Stimulated activated CD8-positive, alpha-beta memory T cell treated with anti-CD3 and anti-CD28 coated beads, Interleukin-15, amount 100 ng/mL, for 48 hours (primary cell): ENCODE measurements at places on chromosomes 7 and 10.

- DNase-seq: no peak
These were observed 784.5 kb upstream of the IGFBP3 start for GRCh38 chr7:46705386-46706255.

GRCh38 chr10:96612055-96612830 lies 25.4 kb upstream of the TM9SF3 start:
- no peak for DNase-seq

GRCh38 chr7:102872460-102872859 lies 40.3 kb upstream of the LRRC17 start:
- no peak for DNase-seq

- DNase-seq: no peak
These were observed 90.0 kb downstream of the SLIT1 start for GRCh38 chr10:97095701-97096260.

- no peak for DNase-seq
These were observed 1.3 kb downstream of the GALNT17 start for GRCh38 chr7:71133232-71133622.

DNA sequence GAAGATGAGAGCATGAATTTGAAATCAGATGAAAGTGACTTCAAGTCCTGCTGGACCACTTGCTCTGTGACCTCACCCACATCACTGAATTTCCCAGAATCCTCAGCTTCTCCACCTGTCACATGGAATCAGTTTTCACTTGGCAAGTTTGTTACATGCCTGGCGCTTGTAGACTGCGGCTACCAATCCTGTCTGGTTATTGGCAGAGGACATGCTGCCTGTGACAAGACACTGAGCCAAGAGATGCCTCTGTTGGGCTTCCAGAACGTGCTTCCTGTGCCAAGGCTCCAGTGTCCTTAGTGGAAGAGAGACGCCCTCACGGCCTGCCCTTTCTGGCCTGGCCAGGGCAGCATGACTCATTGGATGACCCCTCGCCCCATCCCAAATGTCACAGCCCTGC lies 4.4 kb upstream of the MYL10 start:
- DNase-seq: no peak

- no peak for DNase-seq
These were observed 20.9 kb downstream of the MORN4 start for GRCh38 chr10:97612386-97612785.

DNA sequence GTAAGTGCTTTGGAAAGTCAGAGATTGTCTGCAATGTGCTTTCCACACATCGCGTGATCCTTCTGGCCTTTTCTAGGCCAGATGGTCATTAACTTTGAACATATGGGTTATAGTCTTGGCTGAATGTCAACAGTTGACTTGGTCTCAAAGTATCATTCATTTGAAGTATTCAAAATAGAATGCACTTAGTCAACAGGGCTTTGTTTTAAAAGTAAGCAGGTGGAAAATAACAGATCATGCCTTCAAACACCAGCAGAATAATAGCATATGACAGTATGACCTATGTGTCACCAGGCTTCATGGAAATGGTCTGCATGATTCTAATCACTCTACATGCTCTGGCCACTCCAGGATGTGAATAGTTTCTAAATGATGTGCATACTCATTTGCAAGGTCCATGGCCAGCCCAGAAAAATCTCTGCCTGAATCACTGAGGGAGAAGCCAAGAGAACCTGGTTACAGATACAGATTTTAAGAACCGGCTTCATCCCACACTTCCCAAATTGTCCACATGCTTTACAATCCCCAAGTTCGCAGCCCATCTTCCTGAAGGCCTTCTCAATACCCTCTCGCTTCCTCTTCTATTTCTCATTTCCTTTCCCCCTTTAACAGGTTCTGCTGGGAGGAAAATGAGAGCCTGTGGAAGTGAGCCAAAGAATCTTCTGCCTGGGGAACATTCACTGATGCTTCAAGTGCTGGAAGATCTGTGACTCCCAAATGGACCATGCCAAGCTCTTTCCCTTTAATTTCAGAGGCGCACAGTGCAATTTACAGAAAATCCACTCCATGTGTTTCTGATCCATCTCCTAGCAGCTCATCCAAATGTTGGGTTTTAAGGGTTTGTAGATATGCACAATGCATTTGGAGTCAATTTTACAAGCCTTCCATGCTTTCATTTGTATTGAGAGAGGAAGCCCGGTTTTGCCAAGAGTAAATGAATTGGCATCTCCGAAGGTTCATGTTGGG lies 122.8 kb upstream of the GDF10 start:
- DNase-seq: no peak

DNA sequence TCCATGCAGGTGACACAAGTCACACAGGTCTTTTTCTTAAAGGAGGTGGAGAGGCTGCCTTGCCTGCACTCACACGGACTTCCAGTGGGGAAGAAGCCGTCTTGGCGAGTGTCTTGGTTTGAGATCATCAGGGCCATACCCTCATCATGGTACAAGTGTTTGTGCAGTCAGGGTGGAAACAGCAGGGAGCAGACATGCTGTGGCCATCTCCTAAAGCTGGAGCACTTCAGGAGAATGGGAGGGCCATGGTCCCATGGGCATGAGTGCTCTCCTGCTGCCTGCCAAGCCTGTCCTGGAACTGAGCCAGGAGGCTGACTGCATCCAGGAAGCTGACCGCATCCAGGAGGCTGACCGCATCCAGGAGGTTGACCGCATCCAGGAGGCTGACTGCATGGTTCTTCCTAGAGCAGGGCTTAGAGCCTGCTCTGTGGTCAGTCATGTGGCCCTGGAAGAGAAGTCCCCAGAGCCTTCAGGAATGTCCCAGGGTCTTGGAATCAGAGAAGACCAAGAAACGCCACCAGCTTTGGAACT lies 98.4 kb downstream of the ADARB2 start:
- DNase-seq: no peak

DNA sequence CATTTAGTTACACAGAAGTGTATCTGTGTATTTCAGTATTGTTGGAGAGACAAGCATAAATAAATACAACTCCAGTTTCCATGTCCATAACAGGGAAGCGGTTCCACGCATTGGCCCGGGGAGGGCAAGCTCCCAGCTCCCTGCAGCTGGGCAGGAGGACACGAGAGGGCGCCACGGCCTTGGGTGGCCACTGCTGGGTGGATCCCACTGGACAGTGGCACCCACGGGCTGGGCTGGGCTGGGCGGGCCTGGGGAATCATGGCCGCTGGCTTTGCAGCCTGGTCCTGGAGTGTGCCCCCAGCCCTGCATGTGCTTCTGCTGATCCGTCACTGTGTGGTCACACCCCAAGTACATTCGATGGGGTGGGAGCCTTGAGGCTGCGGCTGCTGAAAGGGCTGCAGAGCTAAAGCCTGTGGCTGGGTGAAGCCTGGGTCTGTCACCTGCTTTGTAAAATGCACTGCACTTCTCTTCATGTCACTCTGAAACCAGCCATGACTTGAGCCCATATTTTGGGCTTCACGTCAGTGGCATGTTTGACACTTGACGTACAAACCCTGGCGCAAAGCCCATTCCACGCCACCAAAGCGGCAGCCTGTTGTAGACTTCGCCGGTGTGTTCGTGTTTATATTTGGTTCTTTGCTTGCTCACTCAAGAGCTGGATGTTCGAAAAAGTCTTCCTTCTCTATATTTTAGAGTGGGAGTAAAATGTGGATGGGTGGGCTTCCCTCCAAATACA lies 27.5 kb downstream of the LRRC27 start:
- no peak for DNase-seq

DNA sequence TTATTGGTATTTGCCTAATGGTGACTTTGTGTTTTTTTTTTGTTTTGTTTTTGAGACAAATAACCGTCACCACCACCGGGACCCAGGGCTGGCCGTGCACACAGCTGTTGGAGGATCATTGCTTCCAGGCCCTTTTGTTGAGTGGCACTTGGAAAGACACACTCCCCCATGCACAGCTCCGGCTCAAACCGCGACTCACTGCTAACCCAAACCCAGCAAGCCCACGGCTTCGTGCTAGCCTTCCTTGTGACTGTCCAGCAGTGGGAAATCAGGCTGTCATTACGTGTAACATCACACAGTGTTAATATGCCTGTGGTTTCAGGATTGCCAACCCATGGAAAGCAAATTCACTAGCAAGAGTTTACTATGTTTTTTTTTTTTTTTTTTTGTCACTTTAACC lies 17.4 kb downstream of the BNIP3 start:
- no peak for DNase-seq

- DNase-seq: no peak
These were observed 362.4 kb downstream of the CNTNAP2 start for GRCh38 chr7:146479040-146479439.

DNA sequence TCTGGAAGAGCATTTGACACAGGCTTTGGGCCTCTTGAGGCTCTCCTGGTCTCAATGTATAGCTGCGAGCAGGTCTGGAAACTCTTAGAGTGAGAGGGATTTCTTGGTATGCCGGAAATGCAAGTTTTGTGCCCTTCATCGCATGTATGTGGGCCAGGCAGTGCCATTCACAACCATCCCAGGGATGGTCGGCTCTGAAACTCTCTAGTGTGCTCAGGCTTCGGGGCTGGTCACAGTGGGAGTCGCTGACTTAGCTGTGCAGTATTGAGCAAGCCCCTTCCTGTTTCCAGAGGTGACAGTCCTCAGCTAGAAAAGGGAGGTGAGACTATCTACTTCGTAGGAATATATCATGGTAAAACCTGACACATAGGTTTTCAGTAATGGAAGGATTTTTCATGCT lies 2.0 kb upstream of the AOAH start:
- DNase-seq: no peak

GRCh38 chr7:25672496-25672895 lies 444.2 kb upstream of the NPVF start:
- no peak for DNase-seq

- DNase-seq: no peak
These were observed 164.3 kb downstream of the NRF1 start for GRCh38 chr7:129775695-129776361.

- DNase-seq: no peak
These were observed 81.5 kb downstream of the ITPRID1 start for GRCh38 chr7:31595390-31595789.

- DNase-seq: peak; percentile 40
These were observed 3.2 kb upstream of the ZNF775 start for GRCh38 chr7:150375662-150376521.
